KBM-7 (cell line): ENCODE measurements at places on chromosomes 16 and 17.

DNA sequence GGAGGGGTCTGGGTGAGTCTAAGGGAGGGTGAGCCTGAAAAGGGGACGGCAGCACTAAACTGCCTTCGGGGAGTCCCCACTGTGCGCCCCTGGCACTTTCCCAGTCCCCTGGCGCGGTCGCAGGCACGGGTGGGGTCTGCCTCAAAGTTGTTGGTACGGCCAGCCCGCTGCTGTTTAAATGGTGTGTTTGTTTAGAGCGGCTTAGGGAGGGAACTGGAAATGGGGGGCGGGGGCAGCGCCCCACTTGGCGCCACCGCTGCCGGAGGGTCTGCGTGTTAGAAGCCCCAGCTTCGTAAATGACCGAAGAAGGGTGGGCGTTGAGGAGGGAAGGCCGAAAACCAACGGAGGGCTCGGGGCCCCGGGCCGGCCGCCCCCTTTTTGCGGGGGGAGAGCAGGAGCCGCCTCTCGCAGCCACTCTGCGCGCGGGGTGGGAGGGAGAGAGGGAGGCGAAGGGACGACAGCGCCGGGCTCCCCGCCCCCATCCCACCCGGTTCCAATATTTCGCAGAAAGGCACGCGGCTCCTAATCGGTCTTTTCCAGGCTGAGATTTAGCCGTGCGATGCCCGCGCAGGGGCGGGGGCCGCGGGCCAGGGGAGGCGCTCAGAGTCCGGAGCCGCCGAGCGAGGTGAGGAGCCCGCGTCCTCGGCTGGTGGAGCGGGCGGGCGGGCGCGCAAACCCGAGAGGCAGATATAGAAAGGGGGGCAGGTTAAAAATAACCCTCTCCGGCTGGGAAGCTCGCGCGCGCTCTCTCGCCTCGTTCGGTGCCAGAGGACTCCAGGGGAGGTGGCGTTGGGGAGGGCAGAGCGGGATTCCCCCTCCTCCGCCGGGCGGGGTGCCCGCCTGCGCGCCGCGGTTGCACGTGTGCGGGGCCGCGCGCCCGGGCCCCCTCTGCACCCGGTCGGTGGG lies 54.9 kb downstream of the SREBF1 start:
- peak; percentile 32 for DNase-seq

GRCh38 chr16:85859818-85860125 lies 39.2 kb upstream of the IRF8 start:
- DNase-seq, result peak; percentile 31

- DNase-seq, result no peak
These were observed 11.9 kb upstream of the TEDC2 start for GRCh38 chr16:2447920-2448583.

DNA sequence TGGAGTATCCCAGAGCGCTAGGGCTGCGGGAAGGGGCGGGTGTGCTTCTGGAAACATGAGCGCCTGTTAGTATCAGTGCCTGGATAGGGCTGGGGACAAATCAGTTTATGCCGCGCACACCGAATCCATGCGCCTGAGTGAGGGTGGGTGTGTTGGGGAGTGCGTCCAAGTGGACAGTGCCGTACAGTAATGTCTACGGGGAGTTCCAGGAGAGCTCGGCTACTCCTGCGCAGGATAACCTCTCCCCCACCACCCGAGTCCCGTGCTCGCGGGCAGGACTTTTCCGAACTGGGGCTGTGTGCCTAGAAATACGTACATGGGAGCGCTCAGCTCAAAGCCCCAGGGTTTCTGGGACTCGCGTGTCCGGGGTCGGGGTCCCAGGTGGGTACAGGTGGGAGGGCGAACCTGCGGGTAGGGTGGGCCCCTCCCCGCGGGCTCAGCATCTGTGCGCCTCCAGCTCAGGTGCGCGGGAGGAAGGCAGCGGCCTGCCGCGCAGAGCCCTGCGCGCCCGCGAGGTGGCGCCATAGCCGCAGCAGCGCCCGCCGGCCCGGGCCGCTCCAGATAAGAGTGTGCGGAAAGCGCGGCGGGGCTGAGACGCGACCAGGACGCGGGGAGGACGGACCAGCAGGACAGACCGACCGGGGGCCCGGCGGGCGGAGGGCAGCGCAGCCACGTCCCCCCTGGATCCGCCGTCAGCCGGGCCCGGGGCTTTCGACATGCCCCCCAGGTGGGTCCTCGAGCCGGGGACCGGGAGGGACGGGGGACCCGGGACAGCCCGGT lies at the start of gene HIC1:
Gene HIC1 (plus strand): TSS at position 592 of the 780 bp plus-strand sequence. CDS start 1,588 bp downstream, outside the sequence.
- peak; percentile 87 for DNase-seq

- no peak for DNase-seq
These were observed 3.5 kb upstream of the ADGRG1 start for GRCh38 chr16:57624806-57625500.

DNA sequence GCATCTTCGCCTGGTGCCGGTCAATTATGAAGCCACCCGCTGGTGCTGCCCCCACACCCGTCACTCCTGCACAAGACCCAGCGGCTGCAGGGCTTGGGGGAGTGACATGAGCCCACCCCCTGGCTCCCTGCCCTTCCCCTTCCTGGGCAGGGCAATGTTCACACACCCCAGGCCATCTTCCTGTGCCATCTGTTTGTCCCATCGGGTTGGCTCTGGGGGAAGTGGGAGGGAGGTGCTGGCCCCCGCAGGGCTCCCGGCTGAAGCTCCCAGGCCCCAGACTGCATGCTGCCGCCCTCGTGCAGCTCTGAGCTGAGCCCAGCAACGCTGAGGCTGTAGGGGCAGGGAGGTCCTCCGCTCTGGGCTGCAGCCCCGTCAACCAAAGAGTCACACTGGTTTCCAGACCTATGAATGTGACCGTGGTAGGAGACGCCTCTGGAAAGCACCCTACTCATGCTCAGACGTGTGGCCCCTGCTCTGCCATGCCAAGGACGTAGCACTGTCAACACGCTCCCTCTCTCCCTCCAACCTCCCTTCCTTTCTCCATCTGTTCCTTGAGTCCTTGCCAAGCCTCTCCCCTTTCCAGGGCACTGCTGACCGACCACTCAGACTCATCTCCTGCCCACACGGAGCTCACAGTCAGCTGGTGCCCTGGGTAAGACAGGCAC lies 140.4 kb downstream of the ENGASE start:
- no peak for DNase-seq

GRCh38 chr16:31182391-31182790 lies 2.5 kb downstream of the FUS start:
- DNase-seq, result no peak

GRCh38 chr17:81424151-81425017 lies 29.1 kb downstream of the BAHCC1 start:
- DNase-seq, result no peak

GRCh38 chr17:283911-284675 lies 68.5 kb downstream of the RPH3AL start:
- no peak for DNase-seq

DNA sequence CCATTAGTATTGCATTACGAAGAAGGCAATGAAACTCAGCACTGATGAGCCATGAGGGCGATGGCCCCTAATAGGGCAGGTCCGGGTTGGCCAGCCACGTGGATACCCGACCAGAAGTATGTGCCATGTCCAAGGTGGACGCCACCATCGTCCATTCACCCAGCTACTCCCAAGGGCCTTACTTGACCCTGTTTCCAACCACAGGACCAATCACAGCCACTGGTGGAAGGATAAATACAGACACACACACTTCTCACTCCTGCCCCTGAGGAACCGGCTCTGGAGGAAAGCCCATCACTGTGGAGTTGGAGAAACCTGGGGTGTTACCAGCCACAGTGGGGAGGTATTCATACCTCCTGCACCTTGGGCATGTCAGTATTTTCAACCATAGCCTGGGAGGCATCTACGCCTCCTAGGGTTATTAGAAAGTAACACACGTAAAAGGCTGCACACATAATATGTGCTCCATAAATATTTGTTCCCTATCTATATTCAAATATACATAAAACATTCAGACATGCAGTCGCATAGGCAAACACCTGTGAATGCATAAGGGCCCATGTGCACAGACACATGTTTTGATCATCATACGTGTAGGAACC lies 5.4 kb upstream of the ITGA3 start:
- no peak for DNase-seq

DNA sequence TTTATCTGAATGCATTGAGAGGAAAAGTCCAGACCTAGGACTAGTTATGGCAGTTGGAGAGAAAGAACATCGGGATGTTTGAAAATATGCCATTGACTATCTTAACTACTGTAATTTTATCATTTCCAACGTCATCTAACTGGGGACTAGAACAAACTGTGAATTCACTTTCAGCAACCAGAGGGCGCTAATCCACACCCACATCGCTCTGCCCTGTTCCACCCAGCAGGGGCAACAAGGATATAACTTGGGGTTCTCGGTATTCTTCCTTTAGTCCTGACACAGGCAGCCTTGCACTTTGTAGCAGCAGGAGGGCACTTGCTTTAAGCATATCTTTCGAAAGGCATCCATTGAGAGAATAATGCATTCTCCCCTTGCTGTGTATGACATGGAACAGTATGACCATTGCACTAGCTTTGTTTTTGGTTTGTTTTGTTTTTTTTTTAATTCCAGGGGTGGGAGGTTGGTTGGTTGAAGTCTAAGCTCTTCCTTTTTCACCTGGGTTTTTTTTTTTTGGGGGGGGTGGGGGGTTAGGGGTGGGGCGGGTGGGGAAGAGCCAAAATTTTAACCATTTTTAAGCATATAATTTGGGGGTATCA lies 31.5 kb downstream of the SIAH1 start:
- peak; percentile 88 for DNase-seq

DNA sequence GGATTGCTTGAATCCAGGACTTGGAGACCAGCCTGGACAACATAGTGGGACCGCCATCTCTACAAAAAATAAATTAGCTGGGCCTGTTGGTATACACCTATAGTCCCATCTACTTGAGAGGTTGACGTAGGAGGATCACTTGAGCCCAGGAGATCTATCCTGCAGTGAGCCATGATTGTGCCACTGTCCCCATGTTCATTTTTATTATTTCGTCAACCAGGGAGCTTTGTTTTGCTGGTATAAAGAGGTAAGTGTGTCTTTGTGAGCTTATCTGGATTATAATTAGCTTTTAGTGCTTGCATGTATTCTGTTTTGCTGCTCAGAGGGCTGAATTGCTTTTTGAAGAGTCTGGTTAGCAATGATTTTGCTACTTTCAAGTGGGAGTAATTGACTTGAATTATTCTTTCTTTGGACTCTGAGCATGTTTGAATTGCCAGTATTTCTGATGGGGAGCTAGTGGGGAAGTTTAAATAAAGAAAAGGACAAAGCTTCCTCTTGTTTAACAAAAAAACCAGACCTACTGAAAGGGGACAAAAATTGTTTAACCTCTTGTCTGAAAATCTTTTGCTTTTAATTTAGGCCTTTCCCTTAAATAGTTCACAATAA lies 31.6 kb upstream of the BCAS3 start:
- DNase-seq, result no peak

DNA sequence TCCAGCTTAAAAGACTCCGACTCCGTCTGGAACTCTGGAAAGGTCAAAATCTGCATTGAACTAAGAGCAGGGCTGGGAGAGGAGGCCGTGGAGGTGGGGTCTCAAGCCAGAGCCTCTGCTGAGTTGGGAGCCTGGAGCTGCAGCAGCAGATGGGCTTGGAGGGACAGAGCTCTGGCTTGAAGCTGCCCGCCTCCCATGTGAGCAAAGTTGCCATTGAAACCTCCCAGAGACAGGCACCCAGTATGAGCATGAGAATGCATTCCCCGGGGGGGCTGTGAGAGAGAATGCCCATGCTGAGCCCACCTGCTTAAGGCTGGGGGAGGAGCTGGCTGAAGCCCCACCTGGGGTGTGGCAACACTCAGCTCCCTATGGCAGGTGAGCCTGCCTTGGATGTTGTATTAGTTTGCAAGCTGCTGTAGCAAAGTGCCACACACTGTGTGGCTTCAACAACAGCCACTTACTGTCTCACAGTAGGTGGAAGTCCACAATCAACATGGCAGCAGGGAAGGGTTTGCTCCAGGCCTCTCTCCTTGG lies 9.6 kb downstream of the KIF19 start:
- DNase-seq, result no peak

- peak; percentile 59 for DNase-seq
These were observed 1.4 kb downstream of the THUMPD1 start for GRCh38 chr16:20740007-20740883.

- DNase-seq, result no peak
These were observed 5.0 kb upstream of the NPRL3 start for GRCh38 chr16:143456-143855.

- no peak for DNase-seq
These were observed 9.7 kb downstream of the RAD51C start for GRCh38 chr17:58702045-58702476.

- DNase-seq, result no peak
These were observed 510.6 kb downstream of the CDH13 start for GRCh38 chr16:83137326-83137781.

- DNase-seq, result no peak
These were observed 5.7 kb upstream of the BANP start for GRCh38 chr16:87945351-87946042.

DNA sequence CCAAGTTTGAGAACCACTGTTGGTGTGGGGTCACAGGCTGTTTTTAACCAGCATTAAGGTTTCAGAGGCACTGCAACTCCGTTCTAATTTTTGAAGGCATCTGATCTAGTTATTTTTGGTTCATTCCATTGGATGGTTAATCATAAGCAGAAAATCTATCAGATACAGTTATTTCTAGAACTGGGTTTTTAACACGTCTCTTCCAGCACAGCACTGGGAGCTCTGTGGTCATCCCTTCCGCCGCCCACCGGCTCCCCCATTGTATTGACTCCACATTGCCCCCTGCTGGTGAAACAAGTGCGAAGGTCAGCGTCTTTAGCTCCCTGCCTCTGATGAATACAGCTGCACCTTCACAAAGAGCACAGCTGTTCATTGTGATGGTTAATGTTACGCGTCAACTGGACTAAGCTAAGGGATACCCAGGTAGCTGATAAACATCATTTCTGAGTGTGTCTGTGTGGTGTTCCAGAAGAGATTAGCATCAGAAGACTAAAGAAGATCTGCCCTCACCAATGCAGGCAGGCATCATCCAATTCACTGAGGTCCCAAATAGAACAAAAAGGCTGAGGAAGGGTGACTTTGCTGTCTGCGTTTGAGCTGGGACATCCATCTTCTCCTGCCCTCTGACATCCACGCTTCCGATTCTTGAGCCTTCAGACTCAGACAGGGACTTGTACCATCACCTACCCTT lies 8.5 kb downstream of the CCL18 start:
- peak; percentile 61 for DNase-seq

DNA sequence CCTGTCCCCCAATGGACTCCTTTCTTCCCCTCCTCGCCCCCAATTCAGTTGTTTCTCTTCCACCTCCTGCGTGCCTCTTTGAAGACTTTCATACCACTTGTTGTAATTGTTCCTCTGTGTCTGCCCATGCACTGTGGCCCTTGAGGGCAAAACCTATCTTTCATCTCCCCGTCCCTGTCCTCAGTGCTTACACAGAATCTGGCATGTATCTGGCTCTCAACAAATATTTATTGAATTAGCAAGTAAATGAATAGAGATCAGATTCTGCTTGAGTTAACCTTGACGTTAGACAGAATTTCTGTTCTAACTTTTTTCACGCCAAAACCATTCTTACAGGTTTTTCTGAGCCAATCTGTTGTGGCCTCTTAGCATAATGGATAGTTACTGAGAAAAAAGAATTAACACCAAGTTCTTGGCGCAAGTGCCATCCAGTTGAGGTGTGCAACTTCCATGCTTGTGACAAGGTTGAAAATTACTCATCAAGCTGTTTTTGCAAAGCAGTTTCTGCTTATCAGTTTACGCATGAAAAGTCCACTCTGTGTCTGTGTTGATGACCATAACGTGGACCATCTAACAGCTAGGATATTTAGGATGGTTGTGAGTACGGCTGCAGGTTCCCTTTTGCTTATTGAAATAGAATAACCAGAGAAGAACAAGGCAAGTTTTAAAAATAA lies 215.1 kb downstream of the PRKCA start:
- no peak for DNase-seq
